Tibial artery (tissue), 4 donors: ENCODE measurements at places on chromosomes 5 and 9.

- DNase-seq, result no peak
Measured at GRCh38 chr5:96624596-96624995, 37.6 kb upstream of the CAST start.

DNA sequence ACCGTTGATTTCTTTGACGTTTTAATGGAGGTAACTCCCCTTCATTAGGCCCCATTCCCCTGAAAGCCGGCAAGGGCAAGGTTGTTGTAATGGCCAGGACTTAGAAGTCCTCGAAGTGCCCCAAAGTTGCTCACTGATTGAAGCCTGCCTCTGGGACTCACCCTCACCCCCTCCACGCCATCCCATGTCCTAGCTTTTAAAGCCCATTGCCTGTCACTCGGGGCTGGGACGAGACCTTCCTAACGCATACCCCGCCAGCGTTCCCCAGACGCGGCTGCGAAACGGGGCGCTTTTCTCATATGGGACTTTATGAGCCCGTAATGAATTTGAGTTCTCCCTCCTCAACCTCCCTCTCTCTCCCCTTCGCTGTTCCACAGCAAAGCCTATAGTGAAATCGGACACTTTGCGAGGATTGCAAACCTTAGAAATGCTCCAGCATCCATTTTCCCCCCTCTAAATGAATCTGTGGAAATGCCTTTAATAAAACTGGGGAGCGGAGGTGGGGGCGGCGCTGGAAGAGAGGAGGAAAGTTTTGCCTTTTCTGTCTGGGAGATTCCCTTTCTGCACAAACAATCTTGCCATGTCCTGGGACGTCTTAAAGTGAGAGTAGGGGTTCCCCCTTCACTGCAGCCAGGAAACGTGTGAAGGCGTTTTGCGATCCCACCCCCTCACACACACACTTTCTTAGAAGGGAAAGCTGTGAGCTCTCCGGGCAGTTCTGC lies 1.5 kb downstream of the PAPPA start:
- peak; percentile 22 for DNase-seq

- DNase-seq, result no peak
Measured at GRCh38 chr9:96189995-96190394, 112.0 kb downstream of the HSD17B3 start.

- no peak for DNase-seq
Measured at GRCh38 chr5:131067636-131068035, 97.4 kb downstream of the HINT1 start.

GRCh38 chr5:76855961-76856360 lies 6.1 kb downstream of the S100Z start:
- DNase-seq, result no peak

DNA sequence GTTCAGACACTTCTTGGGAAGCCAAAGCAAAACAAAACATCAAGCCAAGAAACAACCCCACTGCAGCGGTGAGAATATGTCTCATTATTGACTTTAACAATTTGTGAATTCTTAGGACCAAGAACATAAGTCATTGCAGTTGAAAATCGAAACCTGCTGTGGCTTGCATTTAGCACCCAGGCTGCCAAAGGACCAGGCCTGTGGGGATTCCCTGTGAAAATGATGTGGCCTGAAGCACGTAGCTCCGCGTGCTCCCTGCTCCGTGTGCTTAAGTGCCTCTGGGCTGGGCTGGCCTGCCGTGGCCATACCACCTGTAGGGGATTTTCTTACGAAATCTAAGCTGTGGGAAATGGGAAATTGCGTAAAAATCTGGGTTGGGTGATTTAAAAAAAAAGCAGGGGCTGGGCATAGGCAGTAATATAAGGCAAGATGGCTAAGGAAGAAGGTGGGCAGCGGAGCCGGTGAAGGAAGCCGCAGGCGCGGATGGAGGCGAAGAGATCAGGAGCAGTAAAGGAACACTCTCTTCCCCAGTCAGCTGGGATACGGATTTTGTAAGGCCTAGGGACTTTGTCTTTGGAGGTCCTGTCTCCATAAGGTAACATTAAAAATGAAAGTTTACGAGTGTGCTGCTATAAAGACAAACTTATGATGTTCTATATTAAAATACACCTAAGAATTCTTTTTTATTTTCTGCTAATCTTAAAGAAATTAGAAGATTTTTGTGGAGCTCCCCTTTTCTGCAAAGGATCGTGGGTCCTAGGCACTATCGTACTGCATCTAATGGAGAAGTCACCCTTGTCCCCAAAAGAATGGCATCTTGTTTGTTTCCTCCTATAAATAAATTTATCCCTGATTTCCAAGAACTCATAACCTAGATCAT lies 189.6 kb upstream of the SEMA6A start:
- no peak for DNase-seq

GRCh38 chr5:37214550-37214949 lies 34.6 kb downstream of the CPLANE1 start:
- no peak for DNase-seq

DNA sequence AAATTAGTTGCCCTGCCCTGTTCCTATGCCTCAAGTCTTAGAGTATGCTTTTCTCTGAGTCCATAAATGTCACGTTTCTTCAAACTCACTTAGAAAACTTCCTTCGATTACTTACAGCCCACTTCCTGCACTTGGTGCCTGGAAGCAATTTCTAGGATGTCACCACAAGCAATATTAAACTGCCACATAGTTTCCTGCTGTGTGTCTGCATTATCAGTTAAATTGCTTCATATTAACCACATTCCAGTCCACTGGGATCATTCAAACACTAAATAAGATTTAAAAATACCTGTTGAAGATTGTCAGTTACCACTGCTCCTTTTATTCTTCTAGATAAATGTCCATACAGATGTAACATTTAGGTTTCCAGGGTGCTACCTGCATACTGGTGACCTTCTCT lies 4.1 kb downstream of the DENND1A start:
- no peak for DNase-seq

DNA sequence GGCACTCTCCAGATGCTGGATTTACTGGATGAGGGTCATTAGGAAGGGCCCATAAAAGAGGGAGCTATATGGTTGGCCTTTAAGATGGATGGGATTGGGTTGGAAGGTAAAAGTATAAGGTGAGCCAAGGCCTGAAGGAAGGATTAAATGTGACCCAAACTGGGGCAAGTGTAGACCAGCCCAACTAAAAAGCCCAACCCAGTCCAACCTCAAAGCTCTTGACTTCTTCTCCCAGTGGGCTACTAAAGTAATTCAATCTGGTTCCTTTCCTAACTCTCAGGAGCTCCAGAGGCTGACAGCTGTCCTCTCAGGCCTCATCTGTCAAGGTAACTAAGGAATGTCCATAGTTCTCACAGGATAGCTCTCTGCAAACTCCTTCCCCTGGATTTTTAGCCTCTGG lies 122.2 kb upstream of the EFNA5 start:
- no peak for DNase-seq

DNA sequence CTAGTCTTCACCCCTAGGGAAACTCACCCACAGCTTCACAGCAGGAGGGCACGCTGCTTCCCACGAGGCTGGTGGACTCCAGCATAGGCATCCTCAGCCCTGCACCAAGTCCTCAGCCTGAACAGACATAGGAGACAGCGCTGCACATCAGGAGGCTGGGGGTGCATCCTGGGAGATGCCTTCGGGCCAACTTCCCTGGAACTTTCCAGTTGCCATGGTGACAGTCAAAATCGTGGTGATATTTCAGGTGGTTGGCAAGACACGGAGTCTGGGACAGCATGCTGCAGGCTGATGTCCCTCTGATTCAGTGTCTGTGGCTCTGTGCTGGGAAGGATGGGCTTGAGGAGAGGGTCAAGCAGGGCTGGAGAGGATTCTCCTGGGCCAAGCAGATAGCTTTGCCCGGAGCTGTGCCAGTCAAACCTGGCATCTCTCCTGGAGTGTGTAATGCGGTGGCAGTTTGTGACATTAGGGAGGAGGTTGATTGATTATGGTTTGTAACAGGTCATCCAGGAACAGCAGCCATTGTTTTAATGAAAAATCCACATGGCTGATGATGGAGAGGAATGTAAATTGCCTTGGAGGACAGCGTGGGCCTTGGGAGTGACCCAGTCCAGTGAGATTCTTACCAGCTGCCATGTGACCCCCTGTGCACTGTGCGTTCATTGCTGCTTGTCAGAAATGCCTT lies 35.6 kb upstream of the SEMA4D start:
- DNase-seq, result no peak

GRCh38 chr9:93533863-93534262 lies 42.5 kb upstream of the PHF2 start:
- no peak for DNase-seq

GRCh38 chr5:175857986-175858385 lies 13.4 kb upstream of the CPLX2 start:
- no peak for DNase-seq

DNA sequence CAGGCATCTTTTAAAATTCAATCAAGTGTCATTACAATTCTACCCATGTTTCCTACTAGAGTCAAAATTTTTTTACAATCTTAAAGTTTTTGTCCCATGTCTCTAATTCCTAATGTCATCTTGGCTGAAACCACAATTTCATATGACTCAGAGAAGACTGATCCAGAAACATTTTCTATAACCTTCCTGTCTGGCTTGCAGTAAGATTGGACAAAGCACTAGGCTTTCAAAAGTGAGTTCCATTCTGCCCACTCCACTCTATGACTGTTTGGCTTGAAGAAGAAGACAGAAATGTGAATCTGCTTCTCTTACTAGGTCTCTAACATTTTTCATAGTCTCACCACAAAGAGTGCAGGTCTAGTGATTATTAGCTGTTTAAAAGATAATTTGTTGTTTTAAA lies 88.8 kb downstream of the NR3C1 start:
- DNase-seq, result no peak

GRCh38 chr5:169595172-169595820 lies 11.7 kb downstream of the SPDL1 start:
- no peak for DNase-seq

GRCh38 chr9:121692606-121693387 lies 41.4 kb downstream of the DAB2IP start:
- DNase-seq, result no peak

- DNase-seq, result no peak
Measured at GRCh38 chr9:31135567-31135966, 1248.9 kb upstream of the ACO1 start.

- no peak for DNase-seq
Measured at GRCh38 chr5:160956051-160956450, 104.0 kb upstream of the ATP10B start.

DNA sequence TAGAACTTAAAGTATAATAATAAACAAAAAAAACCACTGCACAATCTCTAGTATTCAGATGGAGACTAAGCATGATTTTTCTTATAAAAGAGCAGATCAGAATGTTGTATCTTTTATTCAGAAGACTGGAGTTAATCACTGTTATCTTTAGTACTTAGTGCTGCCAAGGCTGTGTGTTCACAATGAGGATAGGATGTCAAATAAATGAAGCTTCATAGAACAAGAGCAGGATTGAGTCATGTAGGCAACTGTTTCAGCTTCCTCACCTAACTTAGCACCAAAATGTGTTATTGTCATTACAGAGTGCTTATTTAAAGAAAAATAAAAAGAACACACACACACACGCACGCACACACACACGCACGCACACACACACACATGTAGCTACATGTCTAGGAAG lies 58.1 kb upstream of the CDKN2B start:
- DNase-seq, result no peak

GRCh38 chr9:111588846-111589245 lies 10.6 kb downstream of the PTGR1 start:
- no peak for DNase-seq

DNA sequence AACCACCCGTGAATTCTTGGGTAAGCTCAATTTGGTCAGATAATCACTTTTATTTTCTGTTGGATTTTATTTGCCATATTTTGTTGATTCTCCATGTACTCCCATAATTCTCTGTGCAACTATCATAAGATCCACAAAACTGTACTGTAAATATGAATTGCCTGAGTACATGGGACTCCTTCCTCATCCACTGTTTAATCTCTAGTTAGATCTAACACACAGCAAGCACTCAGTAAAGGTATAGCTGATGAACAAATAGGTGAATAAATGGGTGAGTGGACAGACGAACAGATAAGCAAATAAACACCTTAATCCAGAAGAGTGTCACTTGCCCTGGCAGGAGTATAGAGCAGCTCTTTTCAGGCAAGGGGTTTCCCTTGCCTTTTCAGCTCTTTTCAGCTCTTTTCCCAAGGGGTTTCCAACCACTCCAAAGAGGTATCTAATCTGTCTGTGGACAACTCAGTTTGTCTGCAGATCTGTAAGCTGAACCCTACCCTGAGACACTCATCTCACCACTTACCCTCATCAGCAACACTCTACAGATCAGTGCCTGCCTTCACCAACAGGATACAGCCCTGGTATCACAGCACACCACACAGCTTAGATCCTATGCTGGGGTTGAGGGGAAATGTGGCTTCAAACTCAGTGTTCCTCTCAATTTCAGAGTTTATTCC lies 51.2 kb downstream of the SIL1 start:
- no peak for DNase-seq

- DNase-seq, result no peak
Measured at GRCh38 chr9:19208653-19209052, 21.8 kb upstream of the DENND4C start.

- no peak for DNase-seq
Measured at GRCh38 chr5:142551338-142552067, 134.4 kb downstream of the FGF1 start.

DNA sequence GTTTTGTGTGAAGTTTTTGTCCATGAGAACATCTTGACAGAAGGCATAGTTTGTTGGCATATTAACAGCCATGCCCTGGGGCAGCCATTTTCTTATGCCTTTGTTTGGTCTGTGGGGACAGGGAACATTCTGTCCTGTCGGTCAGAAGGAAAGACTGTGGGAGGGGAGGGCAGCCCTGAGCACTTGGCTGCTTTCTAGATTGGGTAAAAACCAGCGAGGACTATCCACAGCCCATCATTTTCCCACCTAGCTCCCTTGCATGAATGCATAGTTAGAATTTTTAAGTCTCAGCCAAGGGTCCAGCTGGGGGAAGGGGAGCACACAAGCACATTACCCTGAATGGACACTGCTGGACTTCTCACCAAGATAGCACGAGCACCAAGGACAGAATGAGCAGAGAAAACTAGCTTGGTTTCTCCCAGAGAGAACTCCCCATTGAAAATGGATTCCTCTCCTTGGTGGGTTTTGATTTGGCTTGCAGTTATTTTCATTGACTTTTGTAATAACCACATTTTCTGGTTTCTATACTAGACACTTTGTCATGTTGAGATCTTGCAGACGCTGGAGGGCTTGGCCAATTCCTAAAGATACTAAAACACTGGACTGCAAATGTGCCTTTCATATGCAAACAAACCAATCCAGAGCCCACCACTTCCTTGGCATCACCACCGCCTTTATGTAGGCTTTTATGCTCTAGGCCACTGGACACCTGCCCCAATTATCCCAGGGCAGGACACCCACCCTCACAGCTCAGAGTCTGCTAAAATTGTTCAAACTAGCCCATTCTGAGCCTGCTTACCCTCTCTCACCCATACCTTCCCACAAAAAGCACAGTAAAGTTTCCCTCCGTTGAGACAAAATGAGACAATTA lies 129.9 kb downstream of the BOD1 start:
- DNase-seq, result peak; percentile 65

- no peak for DNase-seq
Measured at GRCh38 chr5:88842784-88843183, 40.2 kb downstream of the MEF2C start.

GRCh38 chr5:51371052-51371451 lies 12.2 kb upstream of the ISL1 start:
- no peak for DNase-seq

GRCh38 chr9:97501177-97501971 lies at the start of gene TMOD1:
Gene TMOD1 (plus strand): TSS chr9:97501666. CDS start chr9:97524189, 22,523 bp downstream.
- peak; percentile 62 for DNase-seq
